Mesenchymal stem cell (in vitro differentiated cells and primary cell): ENCODE measurements at places on chromosomes 6 and 20.

- no peak for DNase-seq
Observed at GRCh38 chr20:53961527-53961926, 108.9 kb downstream of the BCAS1 start.

DNA sequence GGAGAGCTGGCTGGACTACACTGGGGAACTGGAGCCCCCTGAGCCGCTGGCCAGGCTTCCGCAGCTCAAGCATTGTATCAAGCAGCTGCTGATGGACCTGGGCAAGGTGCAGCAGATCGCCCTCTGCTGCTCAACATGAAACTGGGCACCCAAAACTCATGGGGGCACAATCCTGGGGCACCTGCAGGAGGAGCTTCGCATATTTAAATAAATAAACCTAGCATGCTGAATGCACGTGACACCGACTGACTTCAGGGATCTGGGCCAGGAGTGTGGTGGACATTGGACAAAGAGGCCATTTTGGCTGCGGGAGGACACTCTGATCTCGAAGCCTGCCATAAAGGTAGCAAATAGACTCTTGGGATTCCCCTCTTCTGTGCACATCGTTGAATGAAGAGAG lies 6.8 kb downstream of the SCAND1 start:
- DNase-seq, result peak; percentile 20

- DNase-seq, result no peak
Observed at GRCh38 chr6:48611332-48611731, 500.3 kb upstream of the PTCHD4 start.

- DNase-seq, result no peak
Observed at GRCh38 chr6:168169624-168170023, 90.6 kb upstream of the FRMD1 start.

DNA sequence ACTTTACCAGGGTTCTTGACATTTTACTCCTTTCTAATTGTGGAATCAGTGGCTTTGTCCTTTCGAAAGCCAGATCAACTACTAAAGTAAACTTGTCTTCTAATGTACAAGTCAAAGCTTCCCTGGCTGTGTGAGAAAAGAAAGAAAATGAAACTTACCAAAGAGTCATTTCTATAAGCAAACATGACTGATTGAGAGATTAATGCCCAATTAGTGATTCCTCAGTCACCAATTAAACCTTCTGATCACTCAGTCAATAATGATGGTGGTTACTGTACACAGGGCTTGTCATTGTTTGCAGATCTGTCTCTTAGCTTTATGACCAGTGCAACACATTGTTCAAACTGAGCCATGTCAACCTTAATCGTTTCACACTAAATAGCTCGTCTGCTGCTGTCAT lies 1168.4 kb upstream of the CITED2 start:
- DNase-seq, result no peak

- no peak for DNase-seq
Observed at GRCh38 chr6:91088515-91088914, 501.6 kb upstream of the MAP3K7 start.

DNA sequence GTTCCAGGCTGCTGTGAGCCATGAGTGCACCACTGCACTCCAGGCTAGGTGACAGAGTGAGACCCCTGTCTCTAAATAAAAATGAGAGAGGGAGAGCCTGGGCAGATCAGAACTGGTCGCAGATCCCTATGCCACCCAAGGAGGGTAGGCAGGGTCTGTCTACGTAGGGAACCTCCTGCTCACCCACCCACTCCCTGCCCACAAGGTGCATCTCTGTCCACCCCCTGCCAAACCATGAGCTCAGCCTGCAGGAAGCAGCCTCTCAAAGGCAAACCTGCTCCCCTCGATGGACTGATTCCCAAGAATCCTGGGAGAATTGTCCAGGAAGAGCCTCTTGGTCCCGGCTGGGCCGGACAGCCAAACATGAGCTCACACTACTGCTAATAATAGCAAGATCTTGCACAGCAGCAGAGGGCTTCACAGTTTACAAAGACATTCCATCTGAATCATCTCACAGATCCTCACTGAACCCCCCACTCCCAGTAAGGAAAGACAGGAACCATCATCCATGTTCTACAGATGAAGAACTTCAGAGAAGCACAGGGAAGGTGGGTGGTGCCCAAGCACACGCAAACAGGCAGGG lies 27.8 kb upstream of the TLDC2 start:
- DNase-seq, result peak; percentile 98

GRCh38 chr6:17813542-17813941 lies 106.8 kb upstream of the NUP153 start:
- no peak for DNase-seq

DNA sequence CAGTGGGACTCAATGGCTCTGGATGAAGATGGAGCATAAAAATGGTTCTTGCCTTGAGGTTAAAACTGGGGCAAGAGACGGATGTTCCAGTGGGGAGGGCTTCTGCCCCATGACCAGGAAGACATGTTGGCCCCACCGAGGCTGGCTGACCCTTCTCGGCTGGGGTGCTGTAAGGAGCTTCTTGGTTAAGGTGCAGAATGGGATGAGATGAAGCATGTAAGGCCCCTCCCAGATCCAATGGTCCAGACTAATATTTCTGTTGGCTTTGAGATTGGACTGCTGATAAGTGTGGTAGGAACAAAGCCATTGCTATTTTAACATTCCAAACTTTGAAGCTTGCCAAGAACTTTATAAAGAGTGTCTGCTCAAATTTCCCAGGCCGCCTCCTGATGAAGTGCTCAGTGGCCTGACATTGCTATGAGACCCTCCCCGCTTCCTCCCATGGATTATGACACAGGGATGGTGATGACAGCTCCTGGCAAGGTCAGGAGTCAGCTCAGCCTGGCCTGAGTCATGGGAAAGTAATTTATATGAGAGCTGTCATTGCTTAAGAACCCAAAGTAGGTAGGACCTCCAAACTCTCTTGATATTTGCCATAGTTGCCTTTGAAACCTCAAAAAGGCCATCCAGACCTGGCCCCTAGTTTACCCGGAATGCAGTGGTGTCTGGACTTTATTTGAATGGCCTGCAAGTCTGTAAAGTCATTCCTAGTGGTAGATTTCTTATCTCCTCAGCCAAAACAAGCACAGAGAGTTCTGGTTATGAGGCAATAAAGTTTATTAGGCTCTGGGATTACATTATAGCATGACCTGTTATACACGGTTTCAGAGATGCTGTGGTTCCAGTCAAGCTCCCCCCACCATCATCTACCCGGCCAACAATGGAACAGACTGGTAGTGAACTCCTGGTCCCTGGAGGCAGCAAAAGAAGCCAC lies 55.2 kb downstream of the TGM2 start:
- peak; percentile 92 for DNase-seq

DNA sequence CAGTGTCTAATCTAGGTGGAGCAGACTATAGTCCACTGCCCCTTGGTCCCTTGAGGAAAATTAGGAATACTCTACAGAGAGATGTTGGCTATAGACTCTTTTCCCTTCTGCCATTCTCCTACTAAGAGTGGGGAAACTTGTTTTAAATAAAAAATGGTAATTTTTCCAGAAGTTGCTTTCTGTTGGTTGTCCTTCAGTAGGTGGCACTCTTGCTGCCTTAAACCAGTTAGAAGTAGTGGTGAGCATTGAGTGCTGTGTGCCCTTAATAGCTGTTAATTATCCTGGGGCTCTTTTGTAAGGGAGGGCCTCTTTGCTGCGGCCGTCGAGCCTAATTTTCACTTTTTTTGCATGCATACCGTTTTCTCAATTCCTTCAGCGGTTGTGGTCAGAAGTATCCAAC lies 2.8 kb downstream of the CMTR1 start:
- DNase-seq, result no peak
